ENCODE measurements at places on chromosomes 11 and 22.

- no peak for DNase-seq
Observed at GRCh38 chr11:63709336-63709884, 28.1 kb downstream of the RTN3 start.

DNA sequence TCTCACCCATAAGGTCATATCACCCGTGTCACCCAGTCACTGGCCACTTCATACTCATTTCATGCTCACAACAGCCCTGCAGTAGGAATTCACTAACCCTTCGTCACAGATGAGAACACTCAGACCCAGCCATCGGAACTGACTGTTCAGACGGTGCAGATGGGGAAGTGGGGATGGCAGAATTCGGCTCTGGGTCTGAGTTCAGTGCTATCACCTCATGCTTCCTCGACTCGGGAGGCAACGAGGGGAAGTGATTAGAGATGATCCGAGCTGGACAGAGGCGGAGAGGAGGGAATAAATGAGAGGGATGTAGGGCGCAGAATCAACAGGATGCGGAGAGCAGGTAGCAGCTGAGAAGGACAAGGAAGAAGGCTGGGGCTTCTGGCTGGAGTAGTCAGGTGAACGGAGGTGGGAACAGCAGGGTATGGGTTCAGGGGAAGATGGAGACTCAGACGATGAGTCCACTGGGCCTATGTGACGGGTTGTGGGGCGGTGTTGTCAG, 4.7 kb downstream of the B3GNT6 start:
- DNase-seq = no peak

GRCh38 chr11:63719987-63720386, 38.7 kb downstream of the RTN3 start:
- no peak for DNase-seq

GRCh38 chr11:78630561-78631303, 56.1 kb upstream of the NARS2 start:
- no peak for DNase-seq

DNA sequence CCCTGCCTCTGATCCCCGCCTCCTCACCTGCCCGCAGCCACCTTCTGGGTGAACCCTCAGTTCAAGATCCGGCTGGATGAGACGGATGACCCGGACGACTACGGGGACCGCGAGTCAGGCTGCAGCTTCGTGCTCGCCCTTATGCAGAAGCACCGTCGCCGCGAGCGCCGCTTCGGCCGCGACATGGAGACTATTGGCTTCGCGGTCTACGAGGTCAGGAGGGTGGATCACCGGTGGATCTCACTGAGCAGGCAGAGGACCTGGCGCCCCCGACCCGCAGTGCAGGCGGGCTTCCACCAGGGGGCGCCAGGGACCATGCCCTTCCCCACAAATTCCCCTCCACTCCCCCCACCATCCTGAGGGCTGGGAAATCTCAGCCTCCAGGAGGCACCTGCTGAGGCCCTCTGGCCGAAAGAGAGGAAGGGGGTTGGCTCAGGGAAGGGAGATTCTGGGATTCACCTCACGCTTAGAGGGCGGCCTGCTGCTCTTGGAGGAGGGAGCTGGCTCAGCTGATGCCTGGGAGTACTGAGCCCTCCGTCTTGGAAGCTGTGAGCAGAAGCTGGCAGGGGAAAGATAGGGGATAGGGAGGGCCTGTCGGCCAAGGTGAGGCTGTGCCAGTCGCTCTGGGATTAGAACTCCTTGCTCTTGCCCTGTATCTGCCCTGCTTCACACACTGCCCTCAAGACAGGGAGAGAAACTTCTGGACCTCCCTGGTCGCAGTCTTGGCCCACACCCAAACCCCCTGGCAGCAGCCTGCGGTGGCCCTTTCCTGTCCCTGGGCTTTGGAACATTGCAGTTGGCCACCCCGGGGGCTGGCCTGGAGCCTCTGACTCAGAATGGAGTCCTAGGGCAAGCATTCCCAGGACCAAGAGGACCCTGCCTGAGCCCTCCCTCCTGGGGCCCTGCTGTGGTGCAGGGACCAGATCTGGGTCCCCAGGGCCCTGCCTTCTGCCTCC, 23.2 kb downstream of the CAPN1 start:
- DNase-seq = no peak

GRCh38 chr11:45725776-45726492, 60.5 kb upstream of the CHST1 start:
- DNase-seq = no peak

DNA sequence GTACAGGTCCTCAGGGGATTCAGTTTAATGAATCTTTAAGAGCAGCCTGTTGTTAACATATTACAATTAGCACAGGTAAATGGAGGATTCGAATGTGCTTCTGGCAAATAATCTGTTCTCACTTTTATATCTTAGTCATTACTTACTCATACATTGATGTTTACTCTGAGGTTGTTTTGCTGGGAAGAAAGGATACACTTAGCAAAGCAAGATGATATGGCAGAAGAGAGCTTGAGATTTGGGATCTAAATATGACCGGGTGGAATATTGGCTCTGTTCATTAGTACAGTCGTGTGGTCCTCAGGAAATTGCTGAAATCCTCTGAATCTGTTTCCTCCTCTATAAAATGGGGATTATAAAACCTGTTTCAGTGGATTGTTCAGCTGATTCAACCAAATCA, 59.7 kb downstream of the SPON1 start:
- no peak for DNase-seq

DNA sequence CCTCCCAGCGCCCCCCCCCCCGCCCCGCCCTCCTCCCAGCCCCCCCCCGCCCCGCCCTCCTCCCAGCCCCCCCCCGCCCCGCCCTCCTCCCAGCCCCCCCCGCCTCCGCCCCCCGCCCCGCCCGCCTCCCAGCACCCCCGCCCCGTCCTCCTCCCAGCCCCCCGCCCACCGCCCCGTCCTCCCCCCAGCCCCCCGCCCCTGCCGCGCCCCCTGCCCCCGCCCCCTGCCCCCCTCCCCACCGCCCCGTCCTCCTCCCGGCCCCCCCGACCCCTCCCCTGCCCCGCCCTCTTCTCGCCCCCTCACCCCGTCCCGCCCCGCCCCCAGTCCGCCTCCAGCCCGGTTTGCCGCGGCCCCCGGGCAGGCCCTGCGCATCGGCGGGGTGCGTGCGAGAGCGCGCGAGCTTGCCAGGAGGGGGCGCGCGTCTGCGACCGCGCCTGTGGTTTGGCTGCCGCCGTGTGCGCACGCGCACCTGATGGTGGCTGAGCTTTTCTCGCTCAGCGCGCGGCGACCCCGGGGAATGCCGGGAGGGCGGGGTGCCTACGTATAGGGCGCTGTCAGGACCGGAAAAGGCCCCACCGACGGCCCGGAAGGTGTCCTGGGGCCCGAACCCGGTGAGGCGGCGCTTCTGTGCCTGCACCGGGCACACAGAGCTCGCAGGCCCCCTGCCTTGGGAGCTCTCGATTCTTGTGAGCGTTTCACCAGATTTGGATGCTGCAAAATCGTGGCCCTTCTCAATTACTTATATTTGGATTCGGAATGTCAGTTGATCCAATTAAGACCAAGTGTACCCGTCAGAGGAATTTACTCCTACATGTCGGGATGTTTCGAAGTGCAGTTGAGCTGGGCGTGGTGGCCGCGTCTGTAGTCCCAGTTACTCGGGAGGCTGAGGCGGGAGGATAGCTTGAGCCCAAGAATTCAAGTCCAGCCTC, 501 bp upstream of the TTLL12 start:
- DNase-seq = peak; percentile 72

- DNase-seq = no peak
Observed at GRCh38 chr11:45702511-45702910, 37.1 kb upstream of the CHST1 start.

DNA sequence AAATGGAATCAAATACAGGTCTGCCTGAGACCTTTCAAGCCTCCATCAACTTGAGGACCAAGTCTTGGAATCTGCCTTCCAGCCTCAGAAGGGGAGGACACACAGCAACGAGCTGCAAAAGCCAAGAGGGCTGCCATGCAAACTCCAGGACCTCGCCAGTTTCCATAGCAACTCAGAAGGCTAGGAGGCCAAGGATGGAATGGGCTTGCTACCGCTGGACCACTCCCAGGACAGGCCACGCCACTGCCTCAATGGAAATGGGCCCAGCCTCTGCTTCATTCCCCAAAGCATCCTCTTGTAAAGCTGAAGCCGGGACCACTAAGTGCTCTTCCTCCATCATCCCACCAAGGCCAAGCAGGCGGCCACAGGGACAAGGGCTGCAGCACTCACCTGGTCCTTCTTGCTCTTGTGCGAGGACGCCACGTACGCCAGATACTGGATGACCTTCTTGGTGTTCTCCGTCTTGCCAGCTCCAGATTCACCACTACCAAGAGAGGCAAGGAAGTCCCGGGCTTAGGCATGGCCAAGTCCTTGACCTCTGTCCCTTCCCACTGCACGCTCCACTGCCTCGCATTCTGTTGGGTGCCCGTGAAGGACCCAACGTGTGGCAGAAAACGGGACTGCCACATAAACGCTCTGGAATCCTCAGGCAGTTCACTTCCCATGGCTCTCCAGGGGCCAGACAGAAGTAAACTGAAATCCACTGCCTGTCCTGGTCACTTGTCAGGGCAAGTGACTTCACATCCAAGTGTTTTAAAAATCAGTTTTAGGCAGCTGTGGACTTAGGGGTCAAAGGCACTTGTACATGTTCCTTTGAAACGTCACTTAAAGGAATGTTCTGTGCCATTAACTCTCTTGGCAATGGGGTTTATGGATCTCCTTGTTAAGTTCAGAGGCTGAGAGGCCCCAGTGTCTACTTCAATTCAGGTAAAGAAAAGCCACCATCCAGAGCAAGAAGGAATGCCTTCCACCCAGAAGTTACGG, 61.3 kb downstream of the MYH9 start:
- DNase-seq = no peak

GRCh38 chr11:34298871-34299270, 58.9 kb downstream of the ABTB2 start:
- DNase-seq = no peak

GRCh38 chr11:61635787-61636186, 44.4 kb upstream of the DAGLA start:
- DNase-seq = no peak

GRCh38 chr11:100731471-100731870, 44.4 kb downstream of the ARHGAP42 start:
- DNase-seq = no peak

DNA sequence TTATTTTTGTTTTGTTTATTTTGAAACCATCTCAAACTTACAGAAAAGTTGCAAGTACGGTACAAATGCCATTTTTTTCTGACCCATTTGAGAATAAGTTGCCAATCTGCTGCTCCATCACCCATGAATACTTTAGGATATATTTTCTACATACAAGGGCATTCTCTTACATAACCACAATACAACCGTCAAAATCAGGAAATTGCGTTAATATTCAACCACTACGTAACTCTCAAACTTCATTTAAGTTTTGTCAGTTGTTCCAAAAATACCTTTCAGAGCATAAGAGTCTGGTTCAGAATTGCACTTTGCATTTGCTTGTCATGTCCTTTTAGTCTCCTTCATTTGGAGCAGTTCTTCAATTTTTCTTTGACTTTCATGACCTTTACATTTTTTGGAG, 194.3 kb upstream of the BDNF start:
- DNase-seq = no peak

- no peak for DNase-seq
Observed at GRCh38 chr11:62889484-62890437, 9.1 kb downstream of the SLC3A2 start.

DNA sequence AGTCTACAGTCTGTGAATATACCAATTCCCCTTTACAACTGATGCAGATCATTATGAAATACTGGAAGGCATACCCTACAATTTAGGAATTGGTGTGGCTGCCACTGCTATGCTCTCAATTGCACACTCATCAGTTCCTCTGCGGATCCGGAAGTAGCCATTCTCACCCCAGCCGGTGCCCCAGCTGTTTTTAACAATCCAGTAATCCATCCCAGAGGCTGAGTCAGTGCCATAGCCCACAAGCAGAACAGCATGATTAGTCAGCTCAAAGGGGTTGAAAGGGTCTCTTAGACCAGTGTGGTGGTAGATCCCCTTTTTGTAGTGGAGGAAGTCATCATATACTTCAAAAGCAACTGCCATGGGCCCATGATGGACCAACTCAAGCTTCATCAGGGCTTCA, 43.6 kb downstream of the CTSC start:
- no peak for DNase-seq

- no peak for DNase-seq
Observed at GRCh38 chr11:126991596-126991995, 9.0 kb downstream of the KIRREL3 start.

- no peak for DNase-seq
Observed at GRCh38 chr22:24695561-24696511, 78.7 kb downstream of the PIWIL3 start.

DNA sequence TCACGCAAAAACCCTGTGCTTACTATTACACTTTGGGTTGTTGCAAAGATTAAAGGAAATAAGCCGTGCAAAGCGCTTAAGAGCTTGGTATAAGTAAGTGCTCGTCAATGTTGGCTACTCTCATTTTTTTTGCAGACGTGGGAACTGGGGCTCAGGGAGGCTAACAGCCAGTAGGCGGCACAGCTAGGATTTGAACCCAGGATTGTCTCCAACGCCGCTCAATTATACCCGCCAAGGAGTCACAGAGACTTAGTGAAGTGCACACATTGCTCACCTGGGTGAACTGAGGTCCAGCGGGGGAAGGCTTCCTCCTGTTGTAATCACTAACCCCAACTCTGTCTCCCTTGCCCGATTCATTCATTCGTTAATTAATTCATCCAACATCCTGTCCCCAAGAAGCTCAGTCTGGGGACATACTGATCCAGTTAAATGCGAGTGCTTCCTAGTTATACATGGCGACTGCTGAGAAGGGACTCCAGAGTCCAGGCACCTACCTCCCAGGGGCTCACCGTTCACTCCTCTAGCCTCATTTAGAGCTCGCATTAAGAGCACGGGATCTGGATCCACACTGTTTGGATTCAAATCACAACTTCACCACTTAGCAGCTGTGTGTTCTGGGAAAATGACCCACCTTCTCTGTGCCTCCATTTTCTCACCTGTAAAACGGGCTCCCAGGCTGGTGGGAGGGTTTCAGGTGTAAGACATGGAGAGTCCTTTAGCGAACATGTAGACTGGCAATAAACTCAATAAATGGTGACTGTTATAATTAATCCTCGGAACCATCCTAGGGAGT, 838 bp upstream of the MTFP1 start:
- DNase-seq = no peak

DNA sequence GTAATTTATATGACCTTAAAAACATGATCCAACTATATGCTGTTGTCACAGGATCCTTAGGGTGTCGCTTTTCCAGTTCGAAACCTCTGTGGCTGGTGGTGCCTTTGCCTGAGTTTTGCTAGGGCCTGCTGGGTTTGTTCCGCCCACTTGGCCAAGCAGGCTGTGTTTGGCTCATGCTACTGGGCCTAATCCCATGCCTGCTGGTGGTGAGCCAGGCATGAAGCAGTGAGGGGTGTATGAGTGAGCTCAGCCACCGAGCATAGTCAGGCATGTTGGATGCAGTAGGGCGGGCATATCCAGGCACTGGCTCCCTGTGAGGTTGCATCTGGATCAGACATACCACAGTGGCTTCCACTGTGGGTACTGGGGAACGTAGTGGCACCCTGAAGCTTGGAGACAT, 16.3 kb downstream of the NPAT start:
- no peak for DNase-seq

DNA sequence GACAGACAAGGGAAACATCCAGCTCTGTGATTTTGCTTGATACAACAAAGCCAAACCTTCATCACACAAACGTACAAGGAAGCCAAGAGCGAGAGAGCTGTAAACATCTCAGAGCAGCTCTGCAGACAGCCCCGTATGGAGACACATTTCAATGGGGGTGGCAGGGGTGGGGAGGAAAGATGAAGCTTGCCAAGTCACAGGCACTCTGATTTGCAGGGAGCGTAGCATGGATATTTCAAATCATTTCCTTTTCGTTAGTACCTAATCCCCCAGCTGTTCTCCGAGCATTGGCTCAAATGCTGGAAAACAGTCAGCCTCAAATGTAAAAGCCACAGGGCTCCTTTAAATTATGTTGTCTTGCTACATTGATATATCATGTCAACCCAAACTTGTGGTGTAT, 458.9 kb upstream of the CADM1 start:
- no peak for DNase-seq

Measured in cerebellar nuclear complex (tissue), 1 donor.